ENCODE measurements at places on chromosomes 5 and 9. TPM values are rescaled to one million over a fixed set of nuclear protein-coding genes. Genes with fewer than 3 reads are reported as not detected.

GRCh38 chr5:159184236-159184635 is 25.1 kb downstream of the RNF145 start:
- DNase-seq, result no peak

DNA sequence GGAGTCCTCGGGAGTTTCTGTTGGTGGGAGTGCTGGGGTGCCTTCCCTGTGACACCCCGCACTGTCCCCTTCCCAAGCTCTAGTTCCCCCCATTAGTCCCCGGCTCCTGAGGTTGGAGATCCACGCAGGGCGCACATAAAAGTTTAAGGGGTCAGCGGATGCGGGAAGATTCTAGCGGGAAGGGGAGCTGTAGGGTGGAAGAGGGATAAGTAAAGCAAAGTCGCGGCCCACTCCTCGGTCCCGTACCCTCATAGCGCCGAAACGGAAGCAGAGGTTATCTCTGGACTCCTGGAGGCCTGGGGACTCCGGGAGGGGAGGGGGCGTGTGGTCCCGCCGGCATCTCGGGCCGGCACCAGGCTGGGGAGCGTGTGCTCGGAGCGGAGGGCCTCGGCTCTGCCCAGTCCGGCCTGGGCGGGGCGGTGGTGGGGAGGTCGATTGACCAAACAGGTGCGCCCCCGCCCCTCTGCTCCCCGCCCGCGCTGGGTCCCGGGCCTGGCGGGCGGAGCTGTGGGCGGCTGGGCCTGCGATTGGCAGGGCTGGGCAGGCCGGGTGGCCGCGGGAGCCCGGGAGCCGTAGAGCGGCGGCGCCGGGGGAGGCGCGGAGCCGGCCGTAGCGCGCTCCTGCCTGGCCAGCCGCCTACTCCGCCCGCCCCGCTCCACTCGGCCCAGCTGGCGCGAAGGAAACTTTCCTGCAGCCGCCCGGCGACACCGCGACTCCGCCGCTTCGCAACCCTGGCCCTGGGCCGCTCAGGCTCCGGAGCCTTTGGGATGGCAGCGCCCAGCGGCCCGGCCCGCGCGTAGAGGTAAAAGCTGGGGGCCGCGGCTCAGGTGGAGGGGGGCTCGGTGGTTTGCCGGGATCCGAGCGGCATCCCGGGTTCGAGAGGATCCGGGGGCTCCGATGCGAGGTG is 52.2 kb upstream of the DAB2IP start:
- peak; percentile 97 for DNase-seq

- DNase-seq, result no peak
Measured at GRCh38 chr9:36548454-36548853, 24.2 kb upstream of the MELK start.

NUDT2 gene
- 3.7 TPM for total RNA-seq

TRIM52 gene
- total RNA-seq, result 21.7 TPM

- DNase-seq, result peak; percentile 40
Measured at GRCh38 chr9:16871336-16872151, 1.1 kb upstream of the BNC2 start.

PCDHB11 gene
- total RNA-seq, result 3.4 TPM

DNA sequence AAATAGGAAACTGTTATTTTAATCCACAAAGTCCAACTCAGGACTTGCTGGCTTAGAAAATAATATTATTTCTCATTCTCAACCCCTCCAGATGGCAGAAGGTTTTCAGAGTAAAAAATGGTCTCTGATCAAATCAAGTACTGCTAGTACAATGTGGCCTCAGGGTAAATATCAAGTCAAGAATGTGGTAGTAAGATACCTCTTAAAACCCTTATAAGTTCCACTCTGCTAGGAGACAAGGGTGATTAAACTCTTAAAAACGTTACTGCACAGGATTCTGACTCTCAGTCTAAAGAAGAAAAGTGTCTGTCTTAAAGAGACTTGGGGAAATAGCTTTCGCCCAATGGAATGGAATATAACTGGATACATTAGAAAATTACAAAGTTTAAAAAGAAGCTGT is 120.8 kb upstream of the PDE4D start:
- no peak for DNase-seq

GRCh38 chr5:31268686-31269085 is 75.2 kb downstream of the CDH6 start:
- DNase-seq, result no peak

DNA sequence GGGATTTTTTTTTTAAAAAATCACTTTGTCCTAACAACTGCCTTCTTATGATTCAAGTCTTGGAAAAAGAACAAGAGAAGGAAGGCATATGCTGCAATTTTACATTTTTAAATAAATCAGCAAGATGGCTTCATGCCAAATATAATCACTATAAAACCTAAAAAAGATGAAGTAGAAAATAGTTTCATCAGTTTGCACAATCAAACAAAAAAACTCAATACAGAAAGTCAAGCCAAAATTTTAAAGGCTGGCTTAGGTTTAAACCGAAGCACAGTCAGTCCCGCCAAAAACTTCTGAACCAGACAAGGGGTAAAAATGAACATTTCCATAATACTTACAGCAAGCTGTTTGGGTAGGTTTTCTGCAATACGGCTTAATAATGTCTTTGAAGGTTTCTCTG is 57.3 kb downstream of the ZFR start:
- no peak for DNase-seq

PDE6A gene
- not detected for total RNA-seq

MED7 gene
- total RNA-seq, result 12.9 TPM

- DNase-seq, result no peak
Measured at GRCh38 chr9:133327834-133328484, 8.0 kb downstream of the SURF6 start.

C5orf47 gene
- 0.22 TPM for total RNA-seq

- no peak for DNase-seq
Measured at GRCh38 chr5:56055287-56055686, 60.5 kb upstream of the IL6ST start.

GRCh38 chr5:125093776-125094175 is 347.3 kb upstream of the ZNF608 start:
- no peak for DNase-seq

GRCh38 chr5:133644000-133644865 is 31.9 kb upstream of the FSTL4 start:
- no peak for DNase-seq

DNA sequence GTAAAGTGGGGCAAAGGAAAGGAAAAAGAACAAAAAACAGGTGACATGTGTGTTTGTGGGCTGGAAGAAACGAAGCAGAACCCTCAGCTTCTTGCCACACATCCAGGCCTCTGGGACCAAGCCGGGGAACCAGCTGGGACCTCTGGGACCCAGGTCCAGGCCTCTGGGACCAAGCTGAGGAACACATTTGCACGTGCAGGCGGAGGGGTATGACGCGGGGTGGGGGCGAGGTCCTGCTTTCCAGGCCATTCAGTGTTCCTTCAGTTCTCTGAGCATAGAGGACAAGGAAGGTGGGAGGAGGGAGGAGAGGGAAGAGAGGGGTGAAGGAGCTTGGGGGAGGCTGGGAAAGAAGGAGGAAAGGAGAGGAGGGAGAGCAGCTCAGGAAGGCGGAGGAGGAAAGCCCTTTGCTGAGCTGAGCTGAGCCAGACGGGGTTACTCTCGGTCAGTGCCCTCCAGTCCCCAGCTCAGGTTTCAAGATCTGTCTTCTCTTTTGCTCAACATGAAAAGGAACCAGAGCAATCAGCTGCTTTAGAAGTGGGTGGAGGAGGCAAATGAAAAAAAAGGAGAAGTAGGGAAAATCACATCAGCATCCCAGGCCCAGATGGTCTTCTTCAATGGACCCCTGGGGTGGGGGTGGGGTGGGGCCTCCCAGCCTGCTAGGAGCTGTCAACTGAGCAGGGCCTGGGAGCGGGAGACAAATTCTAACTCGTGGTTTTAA is 59.1 kb downstream of the ABCA1 start:
- DNase-seq, result peak; percentile 86

PPP3R2 gene
- total RNA-seq, result 0.27 TPM

SPINK4 gene
- total RNA-seq, result not detected

DNA sequence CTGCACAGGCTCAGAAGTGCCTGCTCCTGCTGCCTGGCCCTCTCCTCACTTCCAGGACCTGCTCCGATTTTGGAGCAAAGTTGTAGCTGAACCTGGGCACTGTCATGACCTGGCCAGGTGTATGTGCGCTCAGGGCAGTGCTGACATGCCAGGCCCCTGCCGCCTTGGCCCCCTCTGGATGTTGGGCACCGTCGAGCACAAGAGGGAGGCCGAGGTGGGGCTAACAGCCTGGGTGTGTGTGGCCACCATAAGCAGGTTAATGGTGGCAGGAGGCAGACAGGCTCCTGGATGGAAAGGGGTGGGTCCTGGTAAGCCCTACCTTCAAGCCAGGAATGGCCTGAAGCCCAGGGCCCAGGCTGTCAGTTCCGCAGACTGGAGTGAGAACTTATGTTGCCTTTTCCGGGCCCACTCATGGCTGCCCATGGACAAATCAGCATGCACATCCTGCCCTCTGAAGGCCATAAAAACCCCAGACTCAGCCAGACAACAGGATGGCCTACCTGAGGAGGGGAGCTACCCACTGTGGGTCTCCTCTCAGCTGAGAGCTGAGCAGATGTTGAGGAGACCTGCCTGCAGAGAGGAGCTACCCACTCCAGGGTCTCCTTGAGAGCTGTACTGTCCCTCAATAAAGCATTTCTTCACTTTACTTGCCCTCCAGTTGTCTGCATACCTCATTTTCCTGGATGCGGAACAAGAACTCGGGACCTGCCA is 66.2 kb downstream of the NACC2 start:
- DNase-seq, result no peak

GRCh38 chr9:126123927-126124326 is 202.7 kb upstream of the MVB12B start:
- no peak for DNase-seq

DNA sequence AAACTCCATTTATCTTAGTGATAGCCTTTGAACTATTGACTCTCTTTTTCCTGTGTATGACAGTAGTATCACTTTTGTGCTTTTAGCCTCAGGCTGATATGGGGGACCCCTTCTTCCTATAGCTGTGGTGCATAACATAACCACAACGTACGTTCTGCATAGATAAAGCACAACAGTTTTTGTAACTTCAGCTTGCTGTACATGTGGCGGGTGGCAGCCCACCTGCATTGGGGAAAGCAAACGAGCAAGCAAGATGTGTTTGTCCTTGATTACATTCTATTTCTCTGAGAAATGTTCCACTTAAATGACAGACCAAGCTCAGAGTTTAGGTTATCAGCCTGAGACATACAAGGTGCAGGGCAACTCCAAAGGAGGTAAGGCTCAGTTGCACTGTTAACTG is 309.4 kb downstream of the KDM4C start:
- DNase-seq, result no peak

GRCh38 chr9:129402371-129402739 is 218.5 kb downstream of the C9orf50 start:
- no peak for DNase-seq

SLC27A6 gene
- 0.40 TPM for total RNA-seq

GRCh38 chr9:26773056-26773455 is 119.5 kb downstream of the CAAP1 start:
- DNase-seq, result peak; percentile 37

ABCA2 gene
- 43.8 TPM for total RNA-seq

DNA sequence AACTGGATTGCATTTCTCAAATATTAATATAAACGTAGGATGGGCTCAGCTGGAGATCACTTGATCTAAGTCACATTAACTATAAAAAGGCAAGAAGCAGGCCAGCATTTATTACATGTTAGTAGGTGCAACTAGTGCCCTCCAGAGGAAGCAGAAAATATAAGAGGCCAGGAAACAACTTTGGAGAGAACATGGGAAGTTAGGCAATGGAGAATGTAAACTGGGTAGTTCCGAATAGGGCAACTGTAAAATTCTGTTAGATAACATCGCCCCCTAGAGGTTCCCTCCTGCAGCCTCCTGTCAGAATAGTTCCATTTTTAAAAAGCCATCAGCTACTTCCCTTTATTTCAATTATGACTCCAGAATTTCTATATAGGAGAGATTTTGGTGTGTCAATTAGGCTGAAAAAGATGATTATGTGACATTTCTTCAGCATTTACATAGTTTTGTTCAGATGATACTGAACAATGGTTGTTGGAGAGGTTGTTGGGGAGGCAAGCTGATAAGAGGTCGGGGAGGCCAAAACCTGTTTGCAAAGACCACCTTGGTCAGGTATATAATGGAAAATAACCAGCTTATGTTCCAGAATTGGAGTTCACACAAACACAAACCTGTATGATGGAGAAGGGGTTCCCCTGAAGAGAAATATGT is 22.4 kb downstream of the CCL28 start:
- peak; percentile 55 for DNase-seq

LCN1 gene
- total RNA-seq, result not detected

DNA sequence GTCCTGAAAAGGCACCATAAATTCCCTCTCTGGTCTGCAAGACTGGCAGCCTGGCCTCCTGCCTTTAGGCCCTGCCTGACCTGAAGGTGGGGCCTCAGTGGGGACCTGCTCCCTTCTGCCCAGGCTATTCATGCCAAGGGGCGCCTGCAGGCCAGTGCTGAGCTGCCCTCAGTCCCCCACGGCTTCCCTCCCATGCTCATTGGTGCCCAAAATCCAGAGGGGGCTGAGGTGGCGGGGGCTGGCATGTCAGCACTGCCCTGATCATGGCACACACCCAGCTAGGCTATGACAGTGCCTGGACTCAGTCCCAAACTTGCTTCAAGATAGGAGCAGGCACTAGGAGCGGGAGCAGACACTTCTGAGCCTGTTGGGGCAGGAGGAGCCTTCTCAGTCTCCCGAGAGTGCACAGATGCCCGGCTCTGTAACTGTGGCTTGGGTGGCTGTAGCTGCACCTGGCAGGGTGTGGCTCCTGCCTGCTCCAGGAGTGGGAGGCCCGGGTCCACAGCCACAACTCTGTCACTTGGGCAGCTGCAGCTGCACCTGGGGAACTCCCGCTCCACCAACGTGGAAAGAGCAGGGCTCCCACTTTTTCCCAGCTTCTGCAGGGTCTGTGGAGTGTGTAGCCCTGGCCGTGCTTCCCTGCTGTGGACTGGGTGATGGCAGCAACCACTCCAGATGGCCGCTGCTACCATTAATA is 49.0 kb downstream of the NDUFAF2 start:
- no peak for DNase-seq

DNA sequence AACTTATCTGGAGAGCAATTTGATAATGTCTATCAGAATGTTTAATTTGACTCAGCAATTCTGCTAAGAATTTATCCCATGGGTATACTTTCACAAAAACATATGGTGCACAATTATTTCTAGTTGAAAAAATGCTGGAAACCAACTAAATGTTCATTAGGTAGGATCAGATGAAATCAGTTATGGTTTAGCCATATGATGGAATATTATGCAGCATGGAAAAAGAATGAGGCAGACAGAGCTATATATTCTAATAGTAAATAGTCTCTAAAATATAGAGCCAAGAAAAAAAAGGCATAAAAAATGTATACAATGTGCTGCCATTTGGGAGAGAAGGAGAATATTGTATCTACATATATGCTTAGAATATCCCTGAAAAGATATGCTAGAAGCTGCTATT is 3.6 kb upstream of the SPATA6L start:
- no peak for DNase-seq
